ENCODE measurements at places on chromosomes 3 and 15.

- no peak for DNase-seq
Measured at GRCh38 chr3:177981576-177981975, 554.7 kb upstream of the KCNMB2 start.

DNA sequence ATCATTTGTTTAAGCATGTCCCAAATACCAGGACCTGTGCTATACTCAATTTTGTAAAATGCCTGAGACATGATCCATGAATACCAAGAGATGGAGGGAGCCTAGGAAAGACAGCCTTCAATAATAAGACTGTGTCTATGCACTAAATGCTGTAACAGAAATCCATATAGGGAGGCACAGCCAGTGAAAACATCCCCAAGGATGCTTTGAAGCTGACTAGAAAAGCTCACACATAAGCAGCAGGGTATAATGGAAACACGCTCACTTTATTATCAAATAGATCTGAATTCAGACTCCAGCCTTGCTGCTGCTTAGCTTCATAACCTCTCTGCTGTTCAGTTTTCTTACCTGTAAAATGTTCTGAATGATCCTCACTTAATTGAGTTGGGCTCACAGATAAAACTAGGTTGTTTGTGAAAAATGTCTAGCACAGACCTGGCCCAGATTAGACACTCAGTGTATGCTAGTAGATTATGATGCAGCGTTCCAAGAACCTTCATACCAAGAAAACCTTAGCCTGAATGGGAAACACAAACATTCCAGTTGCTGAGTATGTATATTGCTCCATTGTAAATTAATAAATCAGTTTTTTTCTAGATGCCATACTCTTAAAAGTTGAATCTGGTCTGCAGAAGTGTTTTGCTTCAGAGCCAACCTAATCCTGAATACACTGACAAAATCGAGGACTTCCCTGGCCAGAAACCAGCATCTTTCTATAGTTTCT lies 3.8 kb upstream of the LARP6 start:
- no peak for DNase-seq

DNA sequence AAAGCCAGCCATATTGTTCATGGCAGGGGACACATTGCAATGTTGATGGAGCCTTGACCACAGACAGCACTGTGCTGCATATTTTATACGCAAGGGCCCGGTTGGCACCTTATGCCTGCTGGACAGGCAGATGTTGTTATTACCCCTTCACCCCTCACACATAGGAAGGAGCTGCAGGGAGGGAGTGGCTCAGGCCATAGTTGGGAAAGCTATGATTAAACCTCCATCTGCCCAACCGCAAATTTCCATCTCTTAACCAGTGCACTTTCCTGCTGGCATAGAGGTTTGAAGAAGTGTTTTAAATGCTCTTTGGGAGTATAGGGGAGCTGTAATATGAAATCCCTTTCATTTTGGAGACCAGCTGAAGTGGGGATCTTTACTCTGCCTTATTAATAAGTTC lies 224.7 kb downstream of the CACNA2D3 start:
- no peak for DNase-seq

GRCh38 chr3:69174871-69175737 lies 52.7 kb upstream of the LMOD3 start:
- DNase-seq: no peak

DNA sequence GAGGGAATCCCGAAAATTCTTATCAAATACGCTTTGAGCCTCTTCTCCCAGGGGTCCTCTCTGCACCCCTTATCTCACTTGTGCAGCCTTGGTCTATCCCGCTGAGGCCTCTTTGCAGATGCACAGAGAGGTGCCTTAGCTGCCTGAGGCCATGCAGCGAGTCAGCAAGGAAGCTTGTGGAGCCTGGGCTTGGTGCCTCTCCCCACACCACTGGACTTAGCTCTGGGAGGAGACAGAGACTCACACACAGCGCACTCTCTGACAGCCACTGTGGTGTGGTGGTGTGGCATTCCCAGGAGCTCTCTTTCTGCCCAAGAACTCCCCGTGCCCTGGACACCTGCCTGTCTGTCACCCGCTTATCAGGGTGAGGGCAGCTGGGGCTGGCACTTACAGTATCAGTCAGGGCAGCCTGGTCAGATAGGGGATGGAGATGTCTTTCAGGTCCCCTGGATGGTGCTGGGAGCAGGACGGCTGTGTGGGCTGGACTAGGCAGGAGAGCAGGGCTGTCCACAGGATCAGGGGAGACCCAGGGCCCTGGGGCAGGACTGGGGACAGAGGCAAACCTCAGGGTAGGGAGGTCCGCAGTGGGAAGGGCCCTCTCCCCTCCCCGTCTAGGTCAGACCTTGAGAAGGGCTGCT lies 10.2 kb upstream of the LINGO1 start:
- no peak for DNase-seq
